ENCODE measurements at places on chromosomes 4 and X. TPM values are rescaled to one million over a fixed set of nuclear protein-coding genes. Genes with fewer than 3 reads are reported as not detected.

- H3K36me3 ChIP-seq, result no peaks in the 10 kb centered on the region
- no peak overlapping the region for H3K27ac ChIP-seq
- no peaks in the 10 kb centered on the region for H3K4me1 ChIP-seq
- no peaks in the 10 kb centered on the region for H3K27me3 ChIP-seq
- no peak for DNase-seq
These were observed 5.0 kb upstream of the SHROOM4 start for GRCh38 chrX:50818986-50819385.

DNA sequence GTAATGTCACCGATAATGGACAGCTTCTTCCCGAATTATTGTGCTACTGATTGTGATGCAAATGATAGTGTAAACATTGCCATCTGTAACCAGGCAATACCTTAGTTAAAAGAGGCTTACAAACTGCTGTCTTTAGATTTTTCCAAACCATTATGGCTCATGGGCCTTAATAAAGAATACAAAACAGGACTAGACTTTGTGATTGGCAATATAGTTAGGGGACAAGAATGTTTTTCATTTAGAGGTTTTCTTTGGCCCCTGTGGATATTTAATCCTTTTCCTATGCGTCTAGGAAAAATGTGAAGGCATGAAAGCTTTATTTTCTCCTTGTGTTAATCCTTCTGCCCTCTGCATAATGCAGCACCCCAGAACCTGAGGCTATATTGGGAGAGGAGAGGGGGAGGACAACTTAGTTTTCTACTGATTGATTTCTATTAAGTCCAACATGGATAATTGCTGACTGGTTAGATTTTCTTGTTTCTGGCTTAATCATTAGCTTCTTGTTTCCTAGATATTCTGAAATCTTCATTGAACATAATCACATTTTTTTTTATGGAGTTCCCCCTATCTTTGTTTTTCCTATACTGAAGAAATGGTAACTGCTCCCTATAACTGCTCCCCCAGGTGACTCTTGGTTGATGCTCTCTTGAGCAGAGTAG, 1.9 kb downstream of the PRPS1 start:
- no peaks in the 10 kb centered on the region for H3K36me3 ChIP-seq
- H3K4me1 ChIP-seq, result no peaks in the 10 kb centered on the region
- DNase-seq, result no peak
- H3K27ac ChIP-seq, result no peak overlapping the region
- H3K4me3 ChIP-seq, result no peak overlapping the region

GRCh38 chr4:39037941-39038340, 5.7 kb upstream of the TMEM156 start:
- peaks cover 31% of the 10 kb centered on the region for H3K4me1 ChIP-seq
- no peaks in the 10 kb centered on the region for H3K36me3 ChIP-seq
- no peak for DNase-seq
- H3K27me3 ChIP-seq, result no peaks in the 10 kb centered on the region
- H3K27ac ChIP-seq, result no peak overlapping the region

The MSANTD1 gene
- 0.95 TPM for total RNA-seq

The OPRPN gene
- total RNA-seq, result not detected

The KLHL8 gene
- total RNA-seq, result 27.7 TPM

GRCh38 chrX:138018145-138018799, 452.3 kb downstream of the ZIC3 start:
- H3K4me3 ChIP-seq, result no peak overlapping the region
- no peak for DNase-seq
- H3K4me1 ChIP-seq, result no peaks in the 10 kb centered on the region
- no peak overlapping the region for H3K27ac ChIP-seq

The DOK7 gene
- not detected for total RNA-seq

The GPC4 gene
- total RNA-seq, result 1.2 TPM

The DCLK2 gene
- 2.9 TPM for total RNA-seq

- H3K36me3 ChIP-seq, result no peaks in the 10 kb centered on the region
- no peaks in the 10 kb centered on the region for H3K4me1 ChIP-seq
- H3K4me3 ChIP-seq, result no peak overlapping the region
- no peak overlapping the region for H3K27ac ChIP-seq
- no peaks in the 10 kb centered on the region for H3K27me3 ChIP-seq
These were observed 17.8 kb downstream of the MFAP3L start for GRCh38 chr4:170008371-170008770.

GRCh38 chr4:158192439-158193158, 17.7 kb upstream of the TMEM144 start:
- no peak overlapping the region for H3K4me3 ChIP-seq
- no peaks in the 10 kb centered on the region for H3K36me3 ChIP-seq
- no peak overlapping the region for H3K27ac ChIP-seq
- no peak for DNase-seq

- H3K27me3 ChIP-seq, result no peaks in the 10 kb centered on the region
- DNase-seq, result no peak
- H3K4me1 ChIP-seq, result peaks cover 20% of the 10 kb centered on the region
- no peaks in the 10 kb centered on the region for H3K36me3 ChIP-seq
- H3K4me3 ChIP-seq, result no peak overlapping the region
These were observed 6.7 kb upstream of the FAM200B start for GRCh38 chr4:15674926-15675325.

The NAP1L3 gene
- not detected for total RNA-seq

The ARSH gene
- total RNA-seq, result not detected

- H3K27ac ChIP-seq, result no peak overlapping the region
- H3K27me3 ChIP-seq, result peaks cover 1% of the 10 kb centered on the region
- no peaks in the 10 kb centered on the region for H3K4me1 ChIP-seq
- no peaks in the 10 kb centered on the region for H3K36me3 ChIP-seq
- no peak for DNase-seq
These were observed 1.5 kb downstream of the BMP3 start for GRCh38 chr4:81031796-81032551.

The DIPK2B gene
- not detected for total RNA-seq

The TMEM35A gene
- not detected for total RNA-seq

The SASH3 gene
- total RNA-seq, result not detected

The MAGEE2 gene
- not detected for total RNA-seq

GRCh38 chrX:110043506-110043905, 40.6 kb downstream of the TMEM164 start:
- H3K36me3 ChIP-seq, result no peaks in the 10 kb centered on the region
- H3K4me1 ChIP-seq, result no peaks in the 10 kb centered on the region
- H3K27ac ChIP-seq, result no peak overlapping the region
- no peak for DNase-seq

- H3K36me3 ChIP-seq, result no peaks in the 10 kb centered on the region
- no peaks in the 10 kb centered on the region for H3K27me3 ChIP-seq
- H3K4me3 ChIP-seq, result no peak overlapping the region
- no peak for DNase-seq
- no peaks in the 10 kb centered on the region for H3K4me1 ChIP-seq
These were observed 8.2 kb downstream of the FGFBP1 start for GRCh38 chr4:15930314-15930713.

GRCh38 chr4:82450966-82451755, 20.8 kb downstream of the ENOPH1 start:
- peaks cover 2% of the 10 kb centered on the region for H3K36me3 ChIP-seq
- DNase-seq, result no peak
- no peak overlapping the region for H3K27ac ChIP-seq
- H3K4me1 ChIP-seq, result no peaks in the 10 kb centered on the region
- no peaks in the 10 kb centered on the region for H3K27me3 ChIP-seq

The SPANXB1 gene
- total RNA-seq, result not detected

- H3K4me3 ChIP-seq, result no peak overlapping the region
- no peak for DNase-seq
- H3K27ac ChIP-seq, result no peak overlapping the region
- H3K27me3 ChIP-seq, result no peaks in the 10 kb centered on the region
- no peaks in the 10 kb centered on the region for H3K36me3 ChIP-seq
These were observed 4.4 kb downstream of the RBPJ start for GRCh38 chr4:26325191-26325590.

- H3K4me1 ChIP-seq, result no peaks in the 10 kb centered on the region
- no peaks in the 10 kb centered on the region for H3K27me3 ChIP-seq
- no peak overlapping the region for H3K27ac ChIP-seq
- H3K36me3 ChIP-seq, result no peaks in the 10 kb centered on the region
These were observed 120.0 kb upstream of the GLRA2 start for GRCh38 chrX:14409341-14409740.

DNA sequence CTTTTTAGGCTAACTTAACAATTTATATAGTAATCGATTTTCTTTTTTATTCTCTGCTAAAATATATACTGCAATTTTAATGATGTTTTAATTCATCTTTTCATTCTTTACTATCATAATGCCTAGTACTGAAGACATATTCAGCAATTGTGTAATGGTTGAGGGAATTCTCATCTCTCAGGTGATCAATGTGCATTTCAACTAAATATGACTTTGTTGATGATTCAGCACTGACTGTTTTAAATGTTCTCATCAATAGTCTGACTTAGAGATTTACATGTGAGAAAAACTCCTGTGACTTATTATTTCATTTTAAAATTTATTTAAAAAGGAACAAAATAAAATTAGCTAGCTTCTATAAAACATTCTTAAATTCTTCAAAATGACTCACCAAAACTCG, 1450.3 kb downstream of the STIM2 start:
- H3K36me3 ChIP-seq, result no peaks in the 10 kb centered on the region
- no peak overlapping the region for H3K27ac ChIP-seq
- H3K4me1 ChIP-seq, result peaks cover 11% of the 10 kb centered on the region
- DNase-seq, result no peak
- H3K4me3 ChIP-seq, result no peak overlapping the region

DNA sequence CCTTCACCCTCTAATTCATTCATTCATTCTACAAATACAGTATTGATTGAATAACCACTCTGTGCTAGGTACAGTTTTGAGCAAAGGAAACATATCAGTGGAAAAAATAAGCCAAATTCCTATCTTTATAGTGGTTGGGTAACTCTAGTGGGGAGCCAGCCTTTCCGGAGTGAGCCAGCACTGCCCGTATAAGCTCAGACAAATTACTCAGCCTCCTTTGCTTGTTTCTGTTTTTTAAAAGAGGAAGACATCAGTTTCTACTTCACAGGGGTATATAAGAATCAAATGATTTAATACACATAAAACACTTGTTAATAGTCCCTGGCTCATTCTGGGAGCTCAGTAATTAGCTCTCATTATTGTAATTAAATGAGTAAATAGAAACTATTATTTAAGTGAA, 238.2 kb upstream of the MAD2L1 start:
- no peak overlapping the region for H3K4me3 ChIP-seq
- no peak overlapping the region for H3K27ac ChIP-seq
- no peaks in the 10 kb centered on the region for H3K36me3 ChIP-seq
- no peaks in the 10 kb centered on the region for H3K27me3 ChIP-seq

DNA sequence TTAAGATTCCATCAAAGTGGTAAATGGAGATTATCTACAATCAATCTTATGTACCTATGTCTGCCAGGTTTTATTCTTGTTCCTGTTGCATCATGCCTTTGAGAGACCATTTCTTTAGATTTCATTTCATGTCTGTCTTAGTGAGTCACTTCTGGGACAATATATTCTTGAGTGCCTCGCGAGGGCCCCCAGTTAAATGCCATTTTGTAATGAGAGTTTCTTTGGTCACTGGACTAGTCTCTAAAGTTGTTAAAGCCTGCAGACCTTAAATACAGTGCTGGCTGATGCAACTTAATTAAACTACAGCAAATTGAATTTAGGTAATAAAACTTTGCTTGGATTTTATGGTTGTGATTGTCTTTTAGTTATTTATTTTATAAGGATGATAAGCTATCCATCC, 87.2 kb upstream of the PITX2 start:
- no peak overlapping the region for H3K4me3 ChIP-seq
- no peaks in the 10 kb centered on the region for H3K27me3 ChIP-seq
- H3K4me1 ChIP-seq, result no peaks in the 10 kb centered on the region
- no peak overlapping the region for H3K27ac ChIP-seq
- no peak for DNase-seq

GRCh38 chrX:124395145-124395880, 49.0 kb downstream of the SH2D1A start:
- no peaks in the 10 kb centered on the region for H3K4me1 ChIP-seq
- no peak overlapping the region for H3K27ac ChIP-seq
- H3K36me3 ChIP-seq, result no peaks in the 10 kb centered on the region
- no peak for DNase-seq

DNA sequence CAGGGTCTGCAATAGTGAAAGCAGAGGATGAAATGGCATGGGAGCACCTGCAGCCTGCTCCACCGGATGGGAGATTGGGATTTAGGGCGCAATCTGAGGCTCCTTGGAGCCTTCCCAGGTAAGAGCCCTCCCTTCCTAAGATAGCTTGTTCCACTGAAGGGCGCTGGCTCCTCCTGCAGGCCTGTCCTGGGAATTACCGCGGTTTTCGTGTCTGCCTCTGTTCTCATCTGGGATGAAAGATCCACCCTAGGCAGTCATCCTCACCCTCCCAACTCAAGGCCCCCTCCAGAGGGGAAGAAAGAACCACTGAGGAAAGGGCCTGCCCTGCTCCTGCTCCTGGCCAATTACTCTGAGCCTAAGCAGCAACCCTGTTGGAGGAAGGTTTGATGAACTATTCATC, 547.5 kb downstream of the SMARCA1 start:
- no peaks in the 10 kb centered on the region for H3K36me3 ChIP-seq
- H3K27me3 ChIP-seq, result no peaks in the 10 kb centered on the region
- H3K4me3 ChIP-seq, result no peak overlapping the region
- no peaks in the 10 kb centered on the region for H3K4me1 ChIP-seq

DNA sequence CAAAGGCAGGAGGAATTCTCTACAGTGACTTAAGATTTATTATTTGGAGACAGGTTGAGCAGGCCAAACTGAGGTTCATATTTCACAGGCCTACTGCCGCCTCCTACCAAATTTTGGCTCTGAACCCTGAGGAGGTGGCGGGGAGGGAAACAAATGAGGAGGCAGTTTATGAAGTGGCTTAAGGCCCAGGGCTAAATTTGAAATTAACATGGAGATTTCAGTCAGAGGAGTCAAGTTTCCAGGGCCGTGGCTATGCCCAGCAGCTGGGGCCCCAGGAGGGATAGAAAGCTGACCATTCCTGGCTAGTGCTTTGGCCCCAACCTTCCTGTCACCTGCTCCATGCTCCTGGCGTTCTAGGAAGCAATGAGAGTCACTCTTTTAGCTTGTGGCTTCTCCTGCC, 73.4 kb upstream of the ARHGAP36 start:
- H3K4me1 ChIP-seq, result no peaks in the 10 kb centered on the region
- no peak overlapping the region for H3K27ac ChIP-seq
- H3K27me3 ChIP-seq, result no peaks in the 10 kb centered on the region
- DNase-seq, result no peak
- H3K4me3 ChIP-seq, result no peak overlapping the region

The CEP44 gene
- 20.0 TPM for total RNA-seq

DNA sequence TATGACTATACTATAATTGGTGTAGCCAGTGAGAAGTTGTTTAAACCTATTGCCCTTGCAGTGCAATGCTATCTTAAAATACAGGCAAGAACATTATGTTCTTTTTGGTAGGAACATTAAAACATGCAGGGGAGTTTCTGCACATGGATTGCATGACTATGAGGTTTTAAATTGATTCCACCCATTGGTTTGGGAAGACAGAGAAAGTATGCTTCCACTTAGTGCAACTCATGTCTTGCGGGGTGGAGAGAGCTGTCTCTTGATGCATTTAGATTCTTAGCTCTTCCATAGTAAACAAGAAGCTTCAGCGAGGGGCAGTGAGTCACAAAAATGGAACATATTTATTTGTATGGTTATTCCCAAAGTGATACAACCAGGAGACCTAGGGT, 39.5 kb upstream of the RASL11B start:
- DNase-seq, result no peak
- no peak overlapping the region for H3K27ac ChIP-seq

Data from Caco-2 (cell line).